Caco-2 (cell line): ENCODE measurements at places on chromosomes 5 and 9.

DNA sequence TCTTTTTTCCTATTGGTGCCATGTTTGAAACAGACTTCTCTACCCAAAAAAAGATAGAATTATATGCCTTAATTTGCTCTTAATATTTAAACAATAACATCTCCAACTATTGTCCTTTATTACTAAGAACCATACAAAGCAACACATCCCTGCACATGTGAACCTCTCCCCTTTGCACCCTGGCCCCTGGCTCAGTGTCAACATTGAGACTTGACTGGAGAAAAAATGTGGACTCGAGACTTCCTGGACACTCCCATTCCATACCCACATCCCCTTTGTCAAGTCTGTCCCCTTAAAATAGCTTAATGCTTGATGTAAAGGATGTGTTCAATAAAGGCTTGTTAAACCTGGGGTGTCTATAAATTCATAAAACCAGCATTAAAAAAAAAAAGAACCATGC, 53.2 kb downstream of the TTC39B start:
- H3K4me3 ChIP-seq, result no peak overlapping the region
- no peaks in the 10 kb centered on the region for H3K27me3 ChIP-seq
- 0 out of 2 replicates have a peak, but pooled peaks cover 3% of the 10 kb centered on the region for H3K4me1 ChIP-seq
- H3K27ac ChIP-seq, result no peak overlapping the region
- H3K36me3 ChIP-seq, result no peaks in the 10 kb centered on the region

GRCh38 chr9:136039488-136039887, 55.6 kb downstream of the NACC2 start:
- no peaks in the 10 kb centered on the region for H3K36me3 ChIP-seq
- no peak overlapping the region for H3K27ac ChIP-seq
- H3K27me3 ChIP-seq, result no peaks in the 10 kb centered on the region
- H3K4me3 ChIP-seq, result no peak overlapping the region
- DNase-seq, result no peak

DNA sequence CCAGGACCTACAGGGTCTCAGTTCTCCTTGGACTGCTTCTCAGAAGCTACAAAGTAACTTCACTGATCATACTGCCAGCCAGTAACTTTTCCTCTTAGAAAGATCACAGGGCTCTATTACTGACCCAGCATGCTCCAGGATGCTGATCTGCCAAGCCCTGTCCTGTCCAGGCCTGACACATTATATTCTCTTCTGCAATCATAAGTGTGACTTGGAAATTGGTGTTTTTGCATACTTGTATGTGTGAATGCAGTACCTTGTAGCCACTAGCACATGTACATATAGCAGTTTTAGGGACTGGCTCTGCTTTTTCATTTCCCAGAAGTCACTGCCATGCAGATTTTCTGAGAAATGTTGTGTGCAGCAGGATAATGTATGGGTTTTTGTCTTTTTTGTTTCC, 40.1 kb upstream of the CCNH start:
- H3K4me3 ChIP-seq, result no peak overlapping the region
- H3K4me1 ChIP-seq, result no peaks in the 10 kb centered on the region
- no peaks in the 10 kb centered on the region for H3K36me3 ChIP-seq
- no peak for DNase-seq

DNA sequence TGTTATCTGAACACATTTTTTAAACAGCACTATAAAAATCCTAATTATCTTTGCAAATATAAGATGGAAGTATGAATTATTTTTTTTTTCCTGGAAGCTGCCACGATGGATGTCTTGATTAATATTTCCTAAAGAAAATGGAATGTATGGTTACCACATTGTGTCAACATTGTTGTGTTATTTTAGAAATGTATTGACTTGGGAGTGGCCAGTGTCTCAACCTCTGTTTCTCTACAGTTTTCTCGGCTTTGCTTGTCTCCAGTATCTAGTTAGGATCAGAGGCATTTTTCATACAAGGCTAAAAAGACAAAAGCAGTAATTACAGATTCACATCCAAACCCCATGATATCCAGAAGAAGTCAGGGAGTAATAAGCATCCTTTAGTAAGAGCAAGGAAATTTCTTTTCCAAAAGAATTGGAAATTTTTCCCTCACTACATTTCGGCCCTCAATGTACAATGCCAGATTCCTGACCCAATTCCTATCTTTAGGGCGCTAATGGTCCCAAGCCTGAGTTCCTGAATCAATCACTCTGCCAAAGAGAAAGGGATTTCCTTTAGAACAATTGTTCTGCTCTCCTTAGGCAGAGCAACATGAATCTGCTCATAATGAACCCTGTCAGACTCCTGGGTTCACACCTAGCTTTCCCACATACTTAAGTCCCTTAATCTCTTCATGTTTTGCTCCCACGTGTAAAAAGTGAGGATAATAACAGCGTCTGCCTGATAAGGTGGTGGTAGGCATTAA, 111.7 kb downstream of the EDIL3 start:
- DNase-seq, result no peak
- H3K4me3 ChIP-seq, result no peak overlapping the region
- no peak overlapping the region for H3K27ac ChIP-seq
- no peaks in the 10 kb centered on the region for H3K36me3 ChIP-seq
- no peaks in the 10 kb centered on the region for H3K4me1 ChIP-seq

DNA sequence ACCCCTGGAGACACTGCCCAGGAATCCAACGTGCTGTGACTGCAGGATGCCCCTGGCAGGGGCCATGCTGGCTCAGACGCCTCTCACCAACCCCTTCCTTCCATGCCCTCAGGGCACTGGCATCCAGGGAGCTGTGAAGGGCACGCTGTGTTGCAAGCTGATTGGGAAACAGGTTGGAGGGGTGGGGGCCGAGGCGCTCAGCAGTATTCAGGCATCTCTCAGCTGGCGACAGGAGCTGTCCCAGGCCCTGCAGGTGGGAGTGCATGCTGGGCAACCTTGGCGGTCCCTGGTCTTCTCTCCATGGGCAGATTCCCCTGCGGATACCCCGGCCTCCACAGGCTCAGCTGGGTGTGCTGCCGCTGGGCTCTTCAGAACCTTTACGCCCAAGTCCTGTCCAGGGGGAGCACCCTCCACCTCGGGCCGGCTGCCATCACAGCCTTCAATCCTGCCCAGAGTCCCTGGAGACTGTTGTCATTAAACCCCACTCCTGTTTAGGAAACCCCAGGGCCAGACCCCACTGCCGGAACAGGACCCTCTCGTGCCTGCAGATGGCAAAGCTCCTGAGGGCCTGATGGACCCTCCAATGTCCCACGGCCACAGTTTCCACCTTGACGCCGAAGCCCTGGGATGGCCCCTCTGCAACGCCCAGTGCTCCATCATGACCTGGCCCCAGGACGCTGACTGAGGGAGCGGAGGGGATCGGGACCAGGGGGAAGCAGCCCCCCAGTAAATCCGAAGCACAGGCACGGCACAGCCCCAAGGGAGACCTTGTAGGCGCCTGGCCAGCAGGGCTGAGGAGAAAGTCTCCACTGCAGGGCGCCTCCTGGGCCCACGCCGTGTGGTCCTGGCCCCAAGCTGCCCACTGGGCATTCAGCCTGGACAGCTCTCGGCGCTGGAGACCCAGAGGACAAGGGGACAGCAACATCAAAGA, 9.3 kb downstream of the TPPP start:
- H3K27me3 ChIP-seq, result no peaks in the 10 kb centered on the region
- no peaks in the 10 kb centered on the region for H3K36me3 ChIP-seq
- DNase-seq, result no peak
- no peak overlapping the region for H3K27ac ChIP-seq
- no peak overlapping the region for H3K4me3 ChIP-seq
- H3K4me1 ChIP-seq, result no peaks in the 10 kb centered on the region

GRCh38 chr9:25677301-25678146, 720 bp downstream of the TUSC1 start:
- H3K4me1 ChIP-seq, result no peaks in the 10 kb centered on the region
- no peak overlapping the region for H3K27ac ChIP-seq
- peak overlapping the region; percentile 49 for H3K4me3 ChIP-seq
- no peaks in the 10 kb centered on the region for H3K27me3 ChIP-seq
- DNase-seq, result peak; percentile 79

DNA sequence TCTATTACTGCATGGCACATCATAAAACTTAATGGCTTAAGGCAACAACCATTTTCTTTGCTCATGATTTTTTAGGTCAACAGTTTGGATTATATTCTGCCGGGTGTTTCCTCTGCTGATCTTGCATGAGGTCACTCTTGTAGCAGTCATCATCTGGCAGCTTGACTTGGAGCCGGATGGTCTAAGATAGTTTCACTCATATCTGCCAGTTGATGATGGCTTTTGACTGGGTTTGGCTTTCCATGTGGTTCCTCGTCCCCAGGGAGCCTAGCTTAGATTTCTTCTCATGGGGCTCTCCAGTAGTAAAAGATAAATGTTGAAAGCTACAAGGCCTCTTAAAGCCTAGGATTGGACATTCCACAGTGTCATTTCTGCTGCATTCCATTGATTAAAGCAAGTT, 27.4 kb downstream of the LNPEP start:
- peaks cover 10% of the 10 kb centered on the region; the same call in 1 of the 2 replicates for H3K4me1 ChIP-seq
- H3K27ac ChIP-seq, result no peak overlapping the region
- DNase-seq, result no peak
- H3K36me3 ChIP-seq, result no peaks in the 10 kb centered on the region

GRCh38 chr5:167796672-167797071, 494.8 kb upstream of the WWC1 start:
- H3K4me3 ChIP-seq, result no peak overlapping the region
- peaks cover 2% of the 10 kb centered on the region; the same call in 1 of the 2 replicates for H3K4me1 ChIP-seq
- H3K27ac ChIP-seq, result no peak overlapping the region
- no peak for DNase-seq
- no peaks in the 10 kb centered on the region for H3K27me3 ChIP-seq

DNA sequence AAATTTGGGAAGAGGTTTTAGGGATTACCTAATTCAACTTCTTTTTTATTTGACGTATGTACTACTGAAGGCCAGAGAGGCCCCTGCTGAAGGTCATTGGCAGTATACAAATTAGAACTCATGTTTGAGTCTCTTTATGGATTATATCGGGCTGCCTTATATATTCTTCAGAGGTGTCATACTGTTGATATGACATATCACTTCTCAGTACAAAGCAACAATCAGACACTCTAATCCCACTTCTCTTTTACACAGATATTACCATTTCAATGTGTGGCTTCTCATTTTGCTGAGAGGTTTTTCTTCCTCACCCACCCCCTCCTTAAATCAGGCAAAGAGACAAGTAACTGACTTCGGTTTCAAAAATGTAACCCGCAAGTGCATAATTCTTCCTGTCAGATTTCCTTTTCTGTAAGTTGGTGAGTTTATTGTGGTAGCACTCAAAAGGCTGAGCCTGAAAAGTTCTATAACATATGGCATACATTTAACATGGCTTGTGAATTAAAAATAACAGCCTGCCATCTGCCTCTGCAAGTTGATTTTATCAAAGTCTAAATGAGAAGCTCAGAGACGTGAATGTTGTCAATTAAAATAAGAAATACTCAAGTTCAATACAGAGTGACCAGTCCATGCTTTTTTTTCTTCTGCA, 163.6 kb upstream of the RORB start:
- no peaks in the 10 kb centered on the region for H3K4me1 ChIP-seq
- no peaks in the 10 kb centered on the region for H3K36me3 ChIP-seq
- H3K27ac ChIP-seq, result no peak overlapping the region

GRCh38 chr9:374736-375135, 160.1 kb downstream of the DOCK8 start:
- H3K27me3 ChIP-seq, result no peaks in the 10 kb centered on the region
- H3K4me3 ChIP-seq, result no peak overlapping the region
- H3K27ac ChIP-seq, result no peak overlapping the region
- peaks cover 19% of the 10 kb centered on the region for H3K4me1 ChIP-seq
- DNase-seq, result no peak
- H3K36me3 ChIP-seq, result no peaks in the 10 kb centered on the region

DNA sequence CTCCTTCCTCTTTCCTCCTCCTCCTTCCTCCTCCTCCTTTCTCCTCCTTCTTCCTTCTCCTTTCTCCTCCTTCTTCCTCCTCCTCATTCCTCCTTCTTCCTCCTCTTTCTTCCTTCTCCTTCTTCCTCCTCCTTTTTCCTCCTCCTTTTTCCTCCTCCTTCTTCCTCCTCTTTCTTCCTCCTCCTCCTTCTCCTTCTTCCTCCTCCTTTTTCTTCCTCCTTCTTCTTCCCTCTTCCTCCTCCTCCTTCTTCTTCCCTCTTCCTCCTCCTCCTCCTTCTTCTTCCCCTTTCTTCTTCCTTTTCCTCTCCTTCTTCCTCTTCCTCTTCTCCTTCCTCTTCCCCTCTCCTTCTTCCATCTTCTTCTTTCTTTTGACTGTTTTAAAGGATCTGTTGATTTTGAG, 538.8 kb downstream of the TMEM38B start:
- H3K4me1 ChIP-seq, result no peaks in the 10 kb centered on the region
- no peaks in the 10 kb centered on the region for H3K36me3 ChIP-seq
- H3K27ac ChIP-seq, result no peak overlapping the region
- no peak for DNase-seq
